ENCODE measurements at places on chromosomes 6 and 20.
A peak's percentile ranks its signal among the peaks of the same experiment; 100 is the strongest.

- DNase-seq, result no peak
Observed at GRCh38 chr6:131958542-131959470, 7.6 kb upstream of the CCN2 start.

DNA sequence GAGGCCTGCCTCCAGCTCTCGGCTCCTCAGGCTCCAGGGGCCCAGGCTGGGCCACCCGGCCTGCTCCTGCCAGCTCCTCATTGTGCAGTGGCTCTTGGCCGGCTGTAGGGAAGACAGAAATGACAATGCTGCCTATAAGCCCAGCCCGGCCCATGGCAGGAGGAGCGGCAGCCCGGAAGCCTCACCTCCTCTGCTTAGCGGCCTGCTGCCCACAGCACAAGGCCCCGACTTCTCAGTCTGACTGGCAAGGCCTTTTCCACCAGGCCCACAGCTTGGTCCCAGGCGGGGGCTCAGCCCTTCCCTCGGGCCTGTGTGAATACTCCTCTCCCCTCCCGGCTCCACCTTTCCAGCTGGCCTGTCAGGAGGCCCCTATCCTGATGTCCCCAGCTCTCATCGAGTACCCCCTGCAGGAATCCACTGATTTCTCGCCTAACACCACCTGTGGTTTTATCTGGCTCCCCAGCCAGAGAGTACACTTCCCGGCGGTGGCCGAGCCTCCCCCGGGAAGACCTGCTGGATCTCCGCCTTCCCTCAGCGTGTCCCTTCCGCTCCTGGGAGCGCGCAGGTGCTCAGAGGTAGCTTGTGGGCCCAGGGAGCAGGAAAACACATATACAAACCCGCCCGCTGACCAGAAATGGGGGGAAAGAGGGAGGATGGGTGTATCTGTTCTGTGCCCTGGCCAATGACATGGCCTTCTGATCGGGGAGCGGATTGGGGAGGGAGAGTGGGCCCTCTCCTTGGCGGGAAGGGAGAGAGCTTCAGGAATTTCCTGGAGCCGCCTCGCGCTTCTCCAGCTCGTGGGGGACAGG is 963 bp downstream of the DDRGK1 start:
- peak; percentile 51 for DNase-seq

GRCh38 chr6:44342489-44342888 is at the start of gene SPATS1:
Gene SPATS1 (plus strand): TSS chr6:44342650. CDS start chr6:44343096, 446 bp downstream.
- no peak for DNase-seq

DNA sequence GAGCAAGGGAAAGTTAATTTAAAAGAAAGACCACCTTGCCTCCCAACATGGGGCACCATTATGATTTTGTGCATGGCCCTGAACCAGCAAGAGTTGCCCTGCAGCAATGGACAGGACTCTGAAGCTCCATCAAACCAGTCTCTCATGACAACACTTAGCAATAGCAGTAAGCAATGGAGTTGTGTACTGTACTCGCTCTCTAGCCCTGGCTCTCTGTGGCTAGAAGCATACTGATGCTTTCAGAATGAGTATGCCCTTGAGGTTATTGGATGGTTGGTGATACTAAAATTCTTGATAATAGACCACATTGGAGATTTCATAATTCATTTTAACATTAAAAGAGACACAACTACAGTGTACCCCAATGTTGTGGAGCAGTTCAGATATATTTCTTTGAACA is 23.2 kb upstream of the LMBRD1 start:
- no peak for DNase-seq

DNA sequence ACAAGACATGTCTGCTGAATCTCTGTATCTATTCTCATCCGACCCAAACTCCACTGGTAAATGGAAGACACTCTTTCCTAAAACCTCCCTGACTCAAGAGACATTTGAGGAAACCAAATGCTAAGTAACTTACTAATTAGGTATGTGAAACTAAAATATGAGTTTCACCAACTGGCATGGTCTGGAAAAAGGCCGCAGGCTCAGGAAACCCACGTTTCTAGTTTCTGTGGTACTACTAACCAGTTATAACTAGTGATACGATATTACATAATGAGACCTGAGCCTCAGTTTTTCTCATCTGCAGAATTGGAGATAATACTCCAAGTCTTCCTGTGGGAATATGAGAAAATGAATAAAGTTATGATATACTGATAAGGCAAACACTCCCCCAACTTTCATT is 39.9 kb downstream of the ZNF391 start:
- no peak for DNase-seq

DNA sequence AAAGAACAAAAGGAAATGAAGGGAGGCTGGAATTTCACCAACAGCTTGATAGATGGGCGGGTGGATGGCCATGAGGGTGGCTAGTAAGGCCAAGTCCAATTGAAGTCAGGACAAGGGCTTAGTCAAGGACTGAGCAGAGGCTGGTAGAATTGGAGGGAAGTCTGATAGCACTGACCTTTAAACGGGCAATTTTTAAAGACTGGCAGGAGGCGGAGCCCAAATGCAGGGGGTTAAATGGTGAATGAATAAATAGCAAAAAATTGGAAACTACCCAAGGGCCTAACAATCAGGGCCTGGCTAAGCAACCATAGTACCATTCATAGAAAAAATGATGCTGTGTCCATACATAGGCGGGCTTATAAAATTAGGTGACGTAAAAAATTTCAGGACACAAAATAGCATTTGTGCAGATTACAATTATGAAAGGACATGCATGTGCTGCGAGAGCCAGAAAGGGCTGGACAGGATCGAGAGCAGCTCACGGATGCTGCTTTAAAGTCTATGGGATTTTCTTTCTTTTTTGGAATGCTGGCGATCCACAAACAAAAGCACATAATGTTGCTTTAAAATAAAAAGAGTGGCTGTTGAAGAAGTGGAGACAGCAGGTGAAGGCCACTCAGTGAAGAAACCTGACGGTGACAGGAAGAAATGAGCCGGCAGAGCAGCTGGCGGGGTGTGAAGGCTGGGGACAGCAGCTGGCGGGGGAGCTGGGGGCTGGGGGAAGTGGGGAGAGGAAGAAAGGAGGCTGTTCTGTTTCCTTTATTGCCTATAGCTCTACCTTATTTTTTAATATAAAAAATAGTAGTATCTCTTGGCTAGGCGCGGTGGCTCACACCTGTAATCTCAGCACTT is 42.8 kb upstream of the TAF8 start:
- no peak for DNase-seq

DNA sequence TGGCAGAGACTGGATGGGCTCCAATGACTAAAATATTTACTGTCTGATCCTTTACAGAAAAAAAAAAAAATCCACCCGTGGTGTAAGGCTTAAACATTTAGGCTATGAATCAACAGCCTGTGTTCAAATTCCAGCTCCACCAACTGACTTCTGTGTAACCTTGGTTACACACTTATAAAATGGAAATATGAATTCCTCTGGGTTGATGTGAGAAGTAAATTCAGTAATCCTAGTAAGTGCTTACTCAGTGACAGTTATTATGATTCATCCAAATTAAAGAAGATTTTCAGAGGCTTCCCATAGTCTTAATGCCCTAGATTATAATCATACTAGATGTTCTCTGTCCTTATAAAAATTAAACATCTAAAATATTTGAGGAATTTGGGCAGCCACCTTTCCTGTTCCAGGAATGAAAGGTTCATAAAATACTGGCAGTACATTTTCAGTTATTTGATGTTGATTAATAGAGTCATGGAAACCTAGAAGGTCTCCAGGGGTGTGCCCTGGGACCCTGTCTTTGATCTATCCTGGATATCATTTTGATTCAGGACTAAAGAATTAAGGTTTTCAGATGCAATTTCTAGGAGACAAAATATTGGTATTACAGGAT is 180.3 kb upstream of the ZNF217 start:
- DNase-seq, result no peak

- peak; percentile 78 for DNase-seq
Observed at GRCh38 chr20:10171864-10172751, 46.5 kb upstream of the SNAP25 start.

DNA sequence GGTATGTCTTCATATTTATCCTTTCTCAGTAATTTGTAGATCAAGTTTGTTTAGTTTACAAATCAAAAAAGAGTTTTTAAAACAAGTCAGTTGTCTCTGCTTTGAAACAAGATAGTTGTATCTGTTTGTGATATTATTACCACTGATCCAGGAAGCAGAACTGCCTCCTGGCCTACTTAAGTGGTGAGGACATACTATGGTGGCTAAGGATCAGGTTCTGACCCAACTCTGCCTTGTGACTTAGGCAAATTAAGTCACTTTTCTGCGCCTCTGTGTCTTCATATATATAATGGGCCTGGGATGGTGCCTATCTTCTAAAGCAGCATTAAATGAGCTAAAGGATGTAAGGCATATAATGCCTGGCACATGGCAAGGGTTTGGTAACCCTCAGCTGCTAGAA is 8.7 kb downstream of the ANKS1A start:
- no peak for DNase-seq

- DNase-seq, result no peak
Observed at GRCh38 chr6:7996538-7997111, 67.6 kb downstream of the BLOC1S5 start.

Measured in cerebellar cortex (tissue), 1 donor.